ENCODE measurements at places on chromosomes 5 and 9.

GRCh38 chr5:150338546-150338945 lies 19.0 kb upstream of the TCOF1 start:
- no peak for DNase-seq

- DNase-seq = no peak
Observed at GRCh38 chr5:169104937-169105494, 195.9 kb downstream of the SLIT3 start.

GRCh38 chr9:131887680-131888079 lies 147.8 kb upstream of the RAPGEF1 start:
- no peak for DNase-seq

DNA sequence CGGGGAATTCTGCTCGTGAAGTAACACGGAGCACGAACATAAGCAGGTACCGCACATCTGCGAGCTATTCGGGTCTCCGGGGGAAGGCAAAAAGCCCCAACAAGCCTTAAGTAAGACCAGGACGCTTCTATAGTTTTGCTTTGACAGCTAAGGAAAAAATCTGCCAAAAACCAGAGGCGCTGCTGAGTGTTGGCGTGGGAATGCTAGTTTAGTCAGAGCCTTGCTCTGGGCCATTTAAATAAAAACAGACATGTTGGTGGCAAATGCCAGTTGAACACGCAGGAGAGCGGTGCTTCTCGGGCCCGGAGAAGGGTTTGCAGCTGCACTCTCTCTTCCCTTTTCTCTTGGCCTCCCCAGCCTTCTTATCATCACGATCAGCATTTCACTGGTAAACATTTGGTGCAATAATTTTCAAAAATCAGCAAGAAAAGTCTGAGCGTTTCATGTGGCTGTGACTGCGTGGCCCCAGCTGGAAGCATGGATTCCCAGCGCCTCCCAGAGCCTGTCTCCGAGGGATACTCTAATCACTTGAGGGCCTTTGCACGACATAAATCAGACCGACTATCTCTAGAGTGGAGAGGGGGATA lies 6.4 kb upstream of the NOTCH1 start:
- peak; percentile 82 for DNase-seq

DNA sequence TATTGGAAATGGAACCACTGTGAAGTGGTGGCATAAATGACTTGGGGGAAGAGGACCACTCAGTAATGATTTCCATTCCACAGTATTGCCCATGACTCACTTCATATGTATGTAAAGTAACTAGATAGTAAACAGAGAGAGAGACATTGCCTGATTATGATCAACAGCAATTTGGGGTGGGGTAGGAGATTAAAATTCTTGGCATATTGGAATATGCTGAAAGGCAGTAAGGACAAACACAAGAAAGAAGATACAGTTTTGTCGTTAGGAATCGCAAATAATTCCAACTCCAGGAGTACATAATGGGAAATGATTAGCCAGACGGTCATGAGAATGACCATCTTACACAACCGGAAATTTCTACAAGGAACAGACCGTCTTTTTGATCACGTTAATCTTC lies 1.5 kb upstream of the HMGCS1 start:
- no peak for DNase-seq

DNA sequence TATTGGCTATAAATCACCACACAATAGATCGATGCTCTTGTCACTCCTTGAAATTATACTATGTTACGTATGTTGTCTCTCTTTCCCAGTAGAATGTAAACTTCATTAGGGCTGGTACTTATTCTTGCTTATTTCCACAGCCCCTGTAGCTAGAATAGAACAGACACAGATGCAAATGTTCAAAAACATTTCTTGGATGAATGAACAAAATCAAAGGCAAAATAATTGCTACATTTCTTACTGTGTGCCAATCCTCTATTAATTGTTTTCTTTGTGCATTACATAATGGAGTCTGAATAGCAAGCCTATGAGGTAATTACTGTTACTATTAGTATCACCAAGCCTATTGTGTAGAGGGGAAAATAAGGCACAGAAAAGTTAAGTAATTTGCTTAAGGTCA lies 725 bp upstream of the OR13C2 start:
- DNase-seq = no peak

DNA sequence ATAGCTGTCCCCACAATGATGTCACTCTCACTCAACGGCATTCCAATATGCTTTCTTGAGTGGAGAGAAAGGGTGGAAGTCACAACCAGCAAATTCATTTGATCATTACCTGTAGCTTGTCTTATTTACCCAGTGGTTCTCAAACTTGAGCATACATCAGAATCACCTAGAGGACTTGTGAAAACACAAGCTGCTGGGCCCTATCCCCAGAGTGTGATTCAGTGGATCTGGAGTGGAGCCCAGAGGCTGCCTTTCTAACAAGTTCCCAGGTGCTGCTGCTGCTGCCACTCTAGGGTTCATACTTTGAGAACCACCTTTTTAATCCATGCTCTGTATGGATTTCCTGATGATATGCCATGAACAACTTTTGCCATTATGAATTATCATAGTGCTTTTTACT lies 94.7 kb downstream of the KLHL3 start:
- no peak for DNase-seq

GRCh38 chr9:99072040-99072394 lies 32.9 kb upstream of the TGFBR1 start:
- no peak for DNase-seq

GRCh38 chr9:137138722-137139467 lies at the start of gene GRIN1:
TSS of gene GRIN1 (plus strand) at chr9:137139154. CDS start at chr9:137139487, 333 bp downstream.
- no peak for DNase-seq

- DNase-seq = peak; percentile 79
Observed at GRCh38 chr5:56026863-56027300, 32.1 kb upstream of the IL6ST start.

- peak; percentile 83 for DNase-seq
Observed at GRCh38 chr5:32298059-32298415, 14.7 kb downstream of the MTMR12 start.

- DNase-seq = no peak
Observed at GRCh38 chr9:88258024-88258423, 119.7 kb upstream of the SPATA31C2 start.

DNA sequence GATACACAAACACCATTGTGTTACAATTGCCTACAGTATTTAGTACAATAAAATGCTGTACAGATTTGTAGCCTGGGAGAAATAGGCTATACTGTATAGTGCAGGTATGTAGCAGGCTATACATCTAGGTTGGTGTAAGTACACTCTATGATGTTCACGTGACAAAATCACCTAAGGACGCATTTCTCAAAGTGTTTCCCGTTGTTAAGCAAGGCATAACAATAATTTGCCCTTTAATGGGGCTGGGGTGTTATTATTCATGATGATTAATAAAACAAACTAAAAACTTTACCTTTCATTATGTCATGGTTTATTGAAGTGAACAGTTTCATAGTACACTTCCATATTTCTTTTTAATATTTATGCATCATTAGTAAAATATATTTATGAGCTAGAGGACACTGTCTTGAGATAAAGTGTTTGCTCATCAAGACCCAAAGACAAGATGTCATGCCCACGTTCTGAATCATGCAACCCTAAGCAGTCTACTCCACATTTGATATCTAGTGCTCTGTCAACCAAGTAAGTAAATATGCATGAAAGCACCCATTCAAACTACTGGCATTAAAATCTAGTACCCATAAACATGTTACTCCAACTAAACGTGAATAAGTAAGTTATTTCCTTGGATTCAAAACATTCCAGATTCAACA lies 220.5 kb downstream of the NR2F1-AS1 start:
- no peak for DNase-seq

DNA sequence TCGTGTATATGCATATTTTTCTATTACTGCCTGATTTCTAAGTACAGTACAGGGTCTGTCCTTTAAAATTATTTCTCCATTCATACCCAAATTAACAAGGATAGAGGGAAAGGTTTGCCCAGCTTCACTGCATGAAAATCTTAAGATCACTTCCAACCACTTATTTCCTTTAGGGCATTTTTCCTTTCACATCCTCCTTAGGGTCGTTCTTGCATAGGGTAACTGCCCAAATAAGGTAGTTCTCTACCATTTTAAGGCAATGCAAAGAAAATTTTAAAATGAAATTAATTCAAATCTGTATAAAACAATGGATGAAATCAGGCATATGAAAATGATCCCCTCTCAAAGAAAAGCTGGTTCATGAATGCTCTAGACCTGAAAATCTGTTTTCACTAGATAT lies 4.1 kb upstream of the CDC20B start:
- peak; percentile 6 for DNase-seq

DNA sequence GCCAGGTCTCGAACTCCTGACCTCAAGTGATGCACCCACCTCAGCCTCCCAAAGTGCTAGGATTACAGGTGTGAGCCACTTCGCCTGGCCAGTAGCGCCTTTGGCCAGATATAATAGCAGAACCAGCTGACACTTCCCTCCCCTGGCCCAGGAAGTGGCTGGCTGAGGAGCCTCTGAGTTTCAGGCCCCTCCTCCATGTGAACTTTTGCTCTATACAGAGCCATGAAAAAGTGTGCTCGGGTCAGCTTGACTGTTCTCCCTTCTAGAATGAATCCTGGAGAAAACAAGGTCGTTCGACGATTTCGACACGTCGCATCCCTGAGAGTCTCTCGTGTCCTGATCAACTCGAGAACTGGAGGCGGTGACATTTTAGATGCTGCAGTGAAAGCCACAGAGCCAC lies 8.6 kb upstream of the ZDHHC12 start:
- DNase-seq = no peak

GRCh38 chr9:83623679-83624076 lies 735 bp downstream of the IDNK start:
- peak; percentile 77 for DNase-seq

GRCh38 chr5:76175051-76175666 lies 92.0 kb downstream of the SV2C start:
- peak; percentile 59 for DNase-seq

DNA sequence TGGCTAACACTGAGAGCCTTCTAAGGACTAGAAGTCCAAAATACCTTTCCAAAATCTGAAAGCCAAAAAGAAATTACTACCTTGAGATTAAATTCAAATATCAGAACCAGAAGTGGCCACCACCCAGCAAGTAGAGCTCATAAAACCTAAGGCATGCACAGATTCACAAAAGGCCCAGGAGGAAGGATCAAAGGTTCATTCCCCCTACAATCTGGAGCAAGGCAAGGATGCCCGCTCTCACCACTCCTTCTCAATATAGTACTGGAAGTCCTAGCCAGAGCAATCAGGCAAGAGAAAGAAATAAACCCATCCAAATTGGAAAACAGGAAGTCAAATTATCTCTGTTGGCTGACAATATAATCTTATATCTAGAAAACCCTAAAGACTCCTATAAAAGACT lies 6.0 kb downstream of the RASEF start:
- no peak for DNase-seq

GRCh38 chr5:111236995-111237394 lies 12.8 kb downstream of the CAMK4 start:
- no peak for DNase-seq

DNA sequence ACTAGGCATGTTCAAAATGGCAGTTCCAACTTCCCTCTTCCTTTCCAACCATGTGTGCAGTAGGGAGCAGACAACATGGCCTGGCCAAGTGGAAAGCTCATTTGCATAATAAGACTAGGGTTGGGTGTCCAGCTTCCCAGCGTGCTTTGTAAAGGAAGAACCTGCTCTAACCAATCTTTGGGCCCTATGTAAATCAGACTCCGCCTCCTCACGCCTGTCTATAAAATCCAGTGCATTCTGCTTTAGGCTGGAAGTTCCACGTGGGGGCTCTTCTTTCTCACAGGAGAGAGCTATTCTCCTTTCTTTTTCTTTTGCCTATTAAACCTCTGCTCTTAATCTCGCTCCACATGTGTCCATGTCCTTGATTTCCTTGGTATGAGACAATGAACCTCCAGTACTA lies 83.4 kb downstream of the GCNT1 start:
- DNase-seq = no peak

DNA sequence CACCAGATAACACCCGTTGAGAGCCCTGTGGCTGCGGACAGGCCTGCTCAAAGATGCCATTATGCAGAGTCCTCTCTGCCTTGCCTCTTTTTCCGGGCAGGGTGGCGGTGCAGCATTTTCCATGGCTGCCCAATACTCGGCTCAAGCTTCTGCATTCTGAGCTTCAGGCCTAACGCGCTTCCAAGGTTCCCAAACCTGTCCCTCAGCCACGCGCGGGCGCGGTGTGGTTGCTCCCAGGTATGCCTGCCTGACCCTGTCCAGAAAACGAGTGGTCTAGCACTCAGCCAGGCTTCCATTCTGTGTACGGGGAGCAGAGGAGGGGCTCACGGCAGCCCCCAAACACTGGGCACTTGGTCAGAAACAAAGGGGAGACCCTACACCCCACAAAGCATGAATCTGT lies 27.9 kb upstream of the CNOT6 start:
- DNase-seq = no peak

DNA sequence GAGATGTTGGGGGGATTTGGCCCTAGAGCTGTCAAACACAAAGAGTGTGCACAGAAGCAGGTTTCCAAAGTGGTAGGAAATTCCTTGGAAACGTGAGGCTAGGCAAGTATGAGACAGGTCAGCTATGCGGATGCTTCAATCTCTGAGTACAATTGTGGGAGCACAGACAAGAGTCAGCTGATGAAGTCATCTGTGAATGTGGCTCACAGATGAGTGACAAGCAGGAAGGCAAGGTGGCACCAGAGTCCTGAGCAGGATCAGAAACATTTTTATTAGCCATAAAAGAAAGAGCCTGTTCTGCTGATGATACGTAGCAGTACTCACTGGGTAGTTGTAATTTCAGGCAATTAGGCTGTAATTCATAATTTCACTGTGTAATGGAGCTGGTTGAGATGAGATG lies 117.0 kb downstream of the DCP2 start:
- DNase-seq = no peak

DNA sequence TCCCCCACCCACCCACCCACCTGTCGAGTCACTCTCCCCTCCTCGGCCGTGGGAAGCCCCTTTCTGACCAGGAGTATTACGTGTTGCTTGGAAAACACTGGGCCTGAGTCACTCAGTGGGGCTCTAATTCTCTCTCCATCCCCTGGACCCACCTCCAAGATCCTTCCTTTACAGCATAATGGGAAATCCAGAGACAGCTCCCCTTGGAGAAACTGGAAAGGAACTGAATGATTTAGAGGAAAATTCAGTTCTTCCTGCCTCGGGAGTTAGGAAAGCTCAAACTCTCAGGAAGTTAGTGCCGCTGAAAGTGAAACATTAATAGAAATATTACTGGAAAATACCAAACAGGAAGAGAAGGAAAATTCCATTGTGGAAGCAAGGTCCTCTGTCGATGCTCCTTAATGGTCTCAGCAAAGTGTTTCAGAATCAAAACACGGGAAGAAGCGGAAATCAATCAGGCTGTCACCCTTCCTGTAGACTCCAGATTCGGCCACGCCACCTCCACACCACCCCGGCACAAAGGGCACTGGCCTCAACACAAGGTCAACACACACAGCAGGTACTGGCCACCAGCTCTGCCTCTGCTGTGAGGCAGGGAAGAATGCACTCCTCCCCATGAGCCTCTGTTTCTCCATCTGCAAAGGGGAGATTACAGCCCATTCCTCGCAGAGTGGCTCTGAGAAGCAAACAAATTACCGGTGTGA lies 9.6 kb downstream of the SHB start:
- DNase-seq = no peak

All from common myeloid progenitor, CD34-positive (primary cell).